ENCODE measurements at places on chromosomes 6 and 20. TPM values are rescaled to one million over a fixed set of nuclear protein-coding genes. Genes with fewer than 3 reads are reported as not detected.

Gene RPS6KA2
- 0.26 TPM for total RNA-seq

Gene LY6G6F
- not detected for total RNA-seq

Gene TINAG
- not detected for total RNA-seq

Gene PLG
- not detected for total RNA-seq

Gene CRISP3
- total RNA-seq = not detected

Gene IGF2R
- total RNA-seq = 32.3 TPM

Gene HLA-DPA1
- total RNA-seq = not detected

Gene RNF144B
- 0.41 TPM for total RNA-seq

Measured in A549 treated with Mapracorat at 1 μM for 4 hours (cell line).